Breast epithelium (tissue), 4 donors: ENCODE measurements at places on chromosomes 7 and 10.

DNA sequence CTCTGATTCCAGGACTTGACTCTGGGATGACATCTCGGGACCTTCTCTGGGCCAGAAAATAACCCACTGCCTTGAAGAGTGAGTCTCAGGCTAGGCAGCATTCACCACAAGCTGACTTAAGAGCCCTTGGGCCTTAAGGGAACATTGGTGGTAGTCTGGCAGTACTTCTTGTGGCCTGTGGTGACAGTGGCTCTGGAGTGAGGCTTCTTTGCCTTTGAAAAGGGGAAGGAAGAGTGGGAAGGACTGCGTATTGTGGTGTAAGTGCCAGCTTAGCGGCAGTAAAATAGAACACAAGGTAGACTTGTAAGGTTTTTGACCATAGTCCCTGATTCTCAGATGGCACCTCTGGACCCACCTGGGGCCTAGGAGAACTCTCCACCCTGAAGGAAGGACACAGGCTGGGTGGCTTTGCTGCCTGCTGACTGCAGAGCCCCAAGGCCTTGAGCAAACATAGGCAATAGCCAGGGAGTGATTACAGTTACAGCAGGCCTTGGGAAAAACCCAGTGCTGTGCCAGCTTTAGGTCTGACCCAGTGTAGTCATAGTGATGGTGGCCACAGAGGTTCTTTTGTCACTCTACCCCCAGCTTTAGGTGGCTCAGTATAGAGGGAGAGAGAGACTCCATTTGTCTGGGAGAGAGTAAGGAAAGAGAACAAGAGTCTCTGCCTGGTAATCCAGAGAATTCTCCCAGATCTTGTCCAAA lies 483.9 kb downstream of the SH2D4B start:
- no peak for DNase-seq

DNA sequence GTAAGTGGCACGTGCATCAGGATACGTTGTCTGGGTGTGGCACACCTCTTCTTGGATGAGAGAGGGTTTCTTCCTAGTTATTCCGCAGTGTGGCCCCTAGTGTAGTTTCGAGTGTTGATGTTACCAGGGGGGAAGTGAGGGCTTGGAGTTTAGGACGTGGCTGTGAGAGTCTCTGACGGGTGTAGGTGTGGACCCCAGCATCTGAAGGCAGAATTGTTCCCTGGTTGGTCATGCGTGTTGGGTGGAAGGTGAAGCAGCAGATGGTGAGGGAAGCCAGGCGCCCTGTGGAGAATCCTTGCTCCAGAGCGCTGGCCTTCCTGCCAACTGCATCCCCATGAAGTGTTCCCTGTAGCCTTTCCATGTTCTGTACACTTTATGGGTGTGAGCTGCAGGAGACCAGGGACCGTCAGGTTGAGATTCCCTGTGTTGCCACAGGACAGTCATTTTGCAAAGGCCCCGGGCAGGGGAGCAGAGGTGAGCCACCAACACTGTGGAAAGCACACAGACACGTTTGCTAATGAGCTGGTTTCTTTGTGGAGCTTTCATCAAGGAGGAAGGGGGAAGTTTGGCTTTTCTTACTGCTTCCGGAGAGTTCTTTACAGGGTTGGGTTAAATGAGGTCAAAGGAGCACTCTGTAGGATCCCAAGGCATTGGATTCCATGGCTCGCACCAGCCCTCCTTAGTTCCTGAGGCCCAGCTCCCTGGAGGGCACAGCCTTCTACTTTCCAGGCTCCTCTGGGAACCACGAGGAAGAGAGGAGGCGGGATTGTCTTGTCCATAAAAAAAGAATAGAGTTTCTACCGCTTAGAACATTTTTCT lies 32.0 kb downstream of the TSPAN14 start:
- DNase-seq: no peak

- no peak for DNase-seq
Measured at GRCh38 chr10:98469001-98469931, 22.5 kb upstream of the HPS1 start.

- DNase-seq: no peak
Measured at GRCh38 chr7:22251281-22251680, 105.7 kb downstream of the RAPGEF5 start.

DNA sequence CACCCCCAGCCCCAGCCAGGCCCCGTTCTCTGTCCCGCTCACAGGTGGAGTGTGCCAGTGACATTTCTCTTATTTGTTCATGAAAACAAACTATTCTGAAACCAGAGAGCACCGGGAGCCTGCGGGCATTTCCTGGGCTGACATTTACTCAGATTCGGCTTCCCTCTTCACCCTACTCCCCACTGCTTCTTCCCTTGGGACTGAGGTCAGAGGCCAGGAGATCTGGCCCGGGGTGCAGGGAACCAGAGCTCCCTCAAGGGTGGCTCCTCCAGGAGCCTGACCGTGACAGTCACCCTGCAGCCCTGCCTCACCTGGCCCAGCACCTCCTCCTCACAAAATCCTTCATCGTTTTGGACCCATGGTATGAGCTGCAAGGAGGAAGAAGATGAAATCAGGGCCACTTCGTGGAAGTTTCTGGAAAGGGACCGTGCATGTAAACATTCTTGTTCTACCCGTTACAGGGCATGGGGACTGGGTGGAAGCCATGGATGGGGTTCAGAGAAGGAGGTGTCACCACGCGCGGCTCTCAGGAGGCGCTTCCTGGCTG lies 12.2 kb downstream of the BHLHA15 start:
- no peak for DNase-seq

DNA sequence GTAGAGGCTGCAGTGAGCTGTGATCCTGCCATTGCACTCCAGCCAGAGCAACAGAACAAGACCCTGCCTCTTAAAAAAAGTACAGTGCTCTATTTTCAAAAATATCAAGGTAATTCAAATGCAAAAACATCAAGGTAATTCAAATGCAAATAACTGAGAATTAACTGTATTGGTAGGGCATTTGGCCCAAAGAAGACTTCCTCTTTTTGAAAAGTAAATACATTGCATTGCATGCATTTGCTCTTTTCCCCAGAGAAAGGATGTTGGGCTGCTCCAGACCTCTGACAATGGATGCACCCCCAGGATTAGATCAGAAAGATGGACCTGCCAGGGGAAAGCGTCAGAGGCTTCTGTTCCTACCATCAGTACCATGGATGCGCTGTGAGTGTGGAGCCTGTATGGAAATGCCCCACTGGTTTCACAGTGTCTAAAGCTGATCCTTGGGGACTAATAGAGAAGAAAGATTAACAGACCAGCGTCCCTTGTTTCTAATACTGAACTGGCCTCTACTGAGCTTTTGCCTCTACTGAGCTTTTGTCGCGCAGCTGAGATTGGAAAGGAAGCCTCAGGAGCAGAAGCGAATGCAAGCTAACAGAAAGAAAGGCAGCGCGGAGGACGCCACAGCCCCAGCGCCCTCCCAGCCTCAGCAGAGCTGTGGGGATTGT lies 93.5 kb upstream of the LYZL2 start:
- DNase-seq: no peak

GRCh38 chr7:23335621-23336020 lies 36.5 kb downstream of the MALSU1 start:
- no peak for DNase-seq

- no peak for DNase-seq
Measured at GRCh38 chr7:97002555-97003261, 2.6 kb upstream of the DLX6 start.
